ENCODE measurements at places on chromosomes 11 and 22.

GRCh38 chr11:126405906-126406305, 50.4 kb downstream of the ST3GAL4 start:
- no peak for DNase-seq

GRCh38 chr11:130310622-130311021, 4.1 kb downstream of the ZBTB44 start:
- DNase-seq = no peak

- no peak for DNase-seq
These were observed 8.2 kb downstream of the UBASH3B start for GRCh38 chr11:122663764-122664163.

- DNase-seq = no peak
These were observed 111.8 kb downstream of the OSBP2 start for GRCh38 chr22:30806391-30806861.

- no peak for DNase-seq
These were observed 20.0 kb upstream of the SMIM38 start for GRCh38 chr11:69135420-69136363.

- DNase-seq = no peak
These were observed 16.2 kb downstream of the CBX7 start for GRCh38 chr22:39136317-39136716.

DNA sequence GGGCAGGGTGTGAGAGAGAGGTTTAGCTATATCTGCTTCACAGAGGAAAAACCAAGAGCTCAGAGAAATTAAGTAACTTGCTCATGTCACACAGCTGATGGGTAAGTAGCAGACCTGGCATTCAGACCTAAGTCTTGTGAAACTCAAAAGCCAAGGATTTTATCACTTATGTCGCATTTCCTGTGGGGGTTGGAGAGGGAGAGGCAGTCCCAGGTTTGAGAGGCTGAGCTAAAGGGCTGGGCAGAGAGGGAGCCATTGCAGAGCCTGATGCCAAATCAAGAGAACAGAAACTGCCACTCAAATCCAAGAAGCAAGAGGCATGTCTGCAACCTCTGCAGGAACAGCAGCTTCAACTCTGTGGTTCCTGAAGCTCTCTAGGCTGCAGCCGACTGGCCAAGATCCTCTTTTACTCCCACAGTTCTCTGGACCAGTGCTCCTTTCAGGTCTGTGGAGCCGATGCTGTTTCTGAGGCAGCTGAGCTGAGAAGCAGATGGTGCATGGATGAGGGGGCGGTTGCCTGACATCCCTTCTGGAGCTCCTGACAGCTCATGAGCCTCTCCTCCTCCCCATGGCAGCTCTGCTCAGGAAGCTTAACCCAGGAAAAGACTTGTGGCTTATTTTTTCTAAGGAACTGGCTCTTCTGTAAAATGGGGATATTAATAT, 47.6 kb upstream of the NAV2 start:
- no peak for DNase-seq

DNA sequence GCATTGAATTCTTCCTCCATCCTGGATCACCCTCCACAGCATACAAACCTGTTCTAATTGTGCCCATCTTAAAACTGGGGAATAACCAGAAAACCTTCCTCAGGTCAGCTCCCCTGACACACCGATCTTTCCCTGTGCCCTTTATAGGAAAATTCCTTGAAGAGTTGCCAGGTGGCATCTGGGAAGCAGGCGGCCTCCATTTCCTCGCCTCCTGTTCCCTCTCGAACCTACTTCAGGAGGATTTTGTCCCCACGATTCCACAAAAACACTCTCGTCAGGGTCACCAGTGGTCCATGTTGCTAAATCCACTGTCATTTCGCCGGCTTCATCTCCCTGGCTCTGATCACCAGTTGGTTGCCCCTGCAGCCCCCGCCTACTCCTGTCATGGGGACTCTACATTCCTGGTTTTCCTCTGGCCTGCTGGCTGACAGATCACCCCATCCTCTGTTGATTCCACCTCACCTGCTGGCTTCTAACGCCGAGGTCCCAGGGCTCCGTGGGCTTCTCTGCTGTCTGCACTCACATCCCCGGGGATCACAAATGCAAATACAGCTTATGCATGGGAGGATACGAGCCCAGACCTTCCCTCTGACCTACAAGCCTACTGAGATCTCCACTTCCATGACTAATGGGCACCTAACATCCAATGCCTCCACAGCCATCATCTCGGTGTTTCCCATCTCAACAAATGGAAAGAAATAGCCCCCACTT, 92.5 kb upstream of the PRDM11 start:
- DNase-seq = no peak

- DNase-seq = no peak
These were observed 16.6 kb upstream of the BDNF start for GRCh38 chr11:27716835-27717234.

DNA sequence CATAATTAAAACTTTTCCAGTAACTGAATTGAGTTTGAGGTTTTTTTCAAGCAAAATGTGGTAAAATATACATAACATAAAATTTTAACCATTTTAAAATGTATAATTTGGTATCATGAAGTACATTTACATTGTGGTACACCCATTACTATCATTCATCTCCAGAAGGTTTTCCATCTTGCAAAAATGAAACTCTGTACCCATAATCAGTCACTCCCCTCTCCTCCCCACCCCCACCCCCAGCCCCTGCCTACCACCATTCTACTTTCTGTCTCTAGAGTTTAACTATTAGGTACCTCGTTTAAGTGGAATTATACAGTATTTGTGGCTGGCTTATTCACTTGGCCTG, 63.7 kb downstream of the MICAL2 start:
- no peak for DNase-seq

DNA sequence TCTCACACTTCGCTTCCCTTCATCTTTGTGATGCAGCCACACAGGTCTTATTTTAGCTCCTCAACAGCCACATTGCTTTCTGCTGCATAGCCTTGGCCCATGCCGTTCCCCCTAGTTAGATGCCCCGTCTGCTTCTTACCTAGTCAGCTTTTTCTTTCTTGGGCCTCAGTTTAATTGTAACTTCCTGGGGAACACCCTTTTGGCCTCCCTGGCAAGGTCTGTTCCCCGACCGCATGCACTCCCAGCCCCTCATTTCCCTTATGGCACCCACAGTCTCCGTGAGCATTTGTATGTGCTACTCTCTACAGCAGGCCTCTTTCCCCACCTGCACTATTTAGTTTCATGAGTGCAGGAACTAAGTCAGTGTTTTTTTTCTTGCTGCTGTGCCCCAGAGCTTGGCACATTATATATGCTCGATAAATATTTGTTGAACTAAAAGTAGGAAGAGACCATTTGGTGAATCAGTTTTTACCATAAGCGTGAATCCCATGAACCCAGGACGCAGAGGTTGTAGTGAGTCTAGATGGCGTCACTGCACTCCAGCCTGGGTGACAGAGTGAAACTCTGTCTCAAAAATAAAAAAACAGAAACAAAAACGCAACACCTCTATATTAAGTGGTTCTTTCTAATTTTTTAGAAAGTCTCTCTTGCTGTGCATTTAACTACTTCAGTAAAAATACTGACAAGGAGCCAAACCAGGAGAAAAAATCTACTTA, 38.5 kb downstream of the TNRC6B start:
- no peak for DNase-seq

DNA sequence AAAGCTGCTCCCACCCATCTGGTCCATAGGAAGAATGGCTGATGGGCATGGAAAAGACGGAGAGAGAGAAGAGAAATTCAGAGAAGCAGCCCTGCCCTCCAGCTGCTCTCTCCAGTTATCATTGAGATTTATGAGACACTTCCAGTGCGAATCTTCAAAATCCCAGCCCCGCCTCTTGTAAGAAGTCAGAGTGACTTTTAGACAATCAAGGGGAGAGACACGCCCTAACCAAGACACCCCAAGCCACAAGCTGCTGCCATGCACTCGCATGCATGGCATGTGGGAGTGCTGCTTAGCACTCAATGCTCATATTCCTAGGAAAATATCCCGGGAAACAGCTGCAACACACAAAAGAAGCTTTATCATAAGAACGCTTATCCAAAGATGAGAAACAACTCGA, 110.6 kb upstream of the BID start:
- no peak for DNase-seq

GRCh38 chr11:105004021-105004420, 18.9 kb downstream of the CASP5 start:
- no peak for DNase-seq

DNA sequence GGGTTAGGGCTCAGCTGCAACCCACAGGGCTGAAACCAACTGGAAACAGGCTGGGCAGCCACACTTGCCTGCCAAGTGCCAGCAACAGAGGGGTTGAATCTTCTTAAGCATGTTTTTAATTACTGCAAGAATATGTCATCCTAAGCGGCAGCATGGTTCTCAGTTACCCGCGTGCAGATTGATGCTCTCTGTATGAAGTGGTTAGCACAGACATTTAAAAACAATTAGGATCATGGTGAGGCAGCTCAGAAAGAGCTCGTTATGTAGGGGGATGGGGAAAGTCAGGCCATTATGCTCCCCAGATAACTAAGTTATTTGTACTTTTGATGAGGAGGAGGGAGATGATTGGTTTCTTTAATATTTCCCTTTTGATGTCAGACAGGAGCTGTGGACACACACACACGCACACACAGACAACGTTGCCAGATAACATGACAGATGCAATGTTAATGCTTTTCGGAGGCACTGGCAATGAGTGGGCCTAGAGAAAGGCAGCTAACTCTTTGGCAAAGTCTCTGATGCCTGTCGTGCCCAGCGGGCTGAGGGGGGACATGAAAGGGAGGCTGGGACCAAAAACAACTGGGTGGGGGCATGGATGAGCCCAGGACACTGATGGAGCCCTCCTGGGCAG, 389.7 kb downstream of the NXPE2 start:
- DNase-seq = no peak

DNA sequence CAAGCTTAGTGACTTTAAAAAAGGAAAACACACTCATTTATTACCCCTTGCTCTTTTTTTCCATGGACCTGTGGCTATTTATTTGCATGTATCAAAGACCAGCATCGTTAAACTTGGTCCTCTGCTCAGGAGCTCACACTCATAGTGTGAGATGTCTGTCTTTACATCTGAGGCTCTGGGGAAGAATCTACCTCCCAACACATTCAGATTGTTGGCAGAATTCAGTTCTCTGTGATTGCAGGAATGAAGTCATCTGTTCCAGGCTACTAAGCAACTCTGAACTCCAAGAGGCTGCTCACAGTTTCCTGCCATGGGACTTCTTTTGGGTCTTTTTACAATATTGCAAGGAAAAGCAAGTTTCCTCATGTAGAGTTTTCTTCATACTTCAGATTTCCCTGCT, 138.8 kb downstream of the LRRC4C start:
- DNase-seq = no peak

GRCh38 chr11:34783816-34784317, 132.3 kb downstream of the APIP start:
- DNase-seq = no peak

- DNase-seq = no peak
These were observed 126.7 kb upstream of the BLID start for GRCh38 chr11:122242731-122243130.

- no peak for DNase-seq
These were observed 677.7 kb downstream of the BRD1 start for GRCh38 chr22:49149721-49150608.
